Amygdala (tissue), 56 donors: ENCODE measurements at places on chromosomes 6 and 20.

DNA sequence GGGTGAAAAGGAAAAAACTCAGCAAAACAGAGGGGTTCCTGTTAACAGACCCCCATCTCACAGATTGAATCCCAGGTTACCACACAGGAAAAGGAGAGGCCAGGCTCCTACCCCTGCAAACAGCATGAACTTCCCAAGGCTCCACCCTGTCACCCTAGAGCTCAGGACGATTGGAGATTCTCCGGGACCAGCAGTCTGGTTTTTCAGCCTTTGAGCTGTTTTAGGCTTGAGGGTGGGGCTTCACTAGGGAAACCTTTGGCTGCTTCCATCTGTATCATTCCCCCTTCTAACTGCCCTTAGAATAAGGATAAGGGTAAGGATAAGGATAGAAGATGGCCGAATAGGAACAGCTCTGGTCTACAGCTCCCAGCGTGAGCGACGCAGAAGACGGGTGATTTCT, 16.0 kb downstream of the C6orf58 start:
- DNase-seq: no peak

- peak; percentile 21 for DNase-seq
Measured at GRCh38 chr6:128421788-128422187, 98.6 kb downstream of the PTPRK start.

DNA sequence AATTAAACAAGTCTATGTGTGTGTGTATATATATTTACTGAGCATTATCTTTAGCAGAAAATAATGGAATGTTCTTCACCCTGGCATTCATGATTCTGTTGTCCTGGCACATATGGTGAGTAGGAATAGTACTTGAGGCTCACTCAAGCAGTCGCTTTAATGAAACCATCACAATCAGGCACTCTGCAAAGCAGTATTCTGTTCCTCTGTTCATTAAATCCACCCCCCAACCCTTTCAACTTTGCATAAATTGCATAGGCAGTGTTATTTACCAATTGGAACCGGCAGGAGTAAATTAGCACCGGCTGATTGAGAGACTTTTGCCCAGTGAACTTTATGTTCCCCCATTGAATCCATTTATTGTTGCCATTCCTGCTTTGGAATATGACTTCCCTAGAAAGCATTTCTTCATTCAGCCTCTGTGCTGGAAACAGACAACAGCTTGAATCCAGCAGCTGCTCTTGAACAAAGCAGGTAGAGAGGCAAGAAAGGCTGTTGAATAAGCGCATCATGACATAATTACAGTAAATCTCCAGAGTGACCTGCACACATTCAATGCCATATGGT, 268.0 kb upstream of the RNF217 start:
- no peak for DNase-seq

DNA sequence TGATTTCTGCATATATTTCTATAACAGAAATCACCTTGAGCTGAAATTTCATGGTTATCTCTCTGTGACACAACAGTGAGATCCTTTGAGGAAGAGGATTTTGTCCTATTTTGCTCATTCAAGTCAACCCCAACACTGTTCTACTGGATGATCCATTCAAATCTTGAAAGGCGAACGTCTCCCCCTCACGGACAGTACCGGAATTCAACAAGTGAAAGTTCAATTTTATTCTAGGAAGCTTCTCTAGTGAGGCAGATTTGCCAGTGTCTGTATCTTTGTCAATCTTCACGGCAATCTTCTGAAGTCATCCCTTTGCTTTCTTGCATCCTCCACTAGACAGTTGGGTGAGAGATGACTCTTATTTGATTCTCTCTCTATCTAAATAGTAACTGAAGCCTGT, 91.7 kb upstream of the PDE7B start:
- no peak for DNase-seq

DNA sequence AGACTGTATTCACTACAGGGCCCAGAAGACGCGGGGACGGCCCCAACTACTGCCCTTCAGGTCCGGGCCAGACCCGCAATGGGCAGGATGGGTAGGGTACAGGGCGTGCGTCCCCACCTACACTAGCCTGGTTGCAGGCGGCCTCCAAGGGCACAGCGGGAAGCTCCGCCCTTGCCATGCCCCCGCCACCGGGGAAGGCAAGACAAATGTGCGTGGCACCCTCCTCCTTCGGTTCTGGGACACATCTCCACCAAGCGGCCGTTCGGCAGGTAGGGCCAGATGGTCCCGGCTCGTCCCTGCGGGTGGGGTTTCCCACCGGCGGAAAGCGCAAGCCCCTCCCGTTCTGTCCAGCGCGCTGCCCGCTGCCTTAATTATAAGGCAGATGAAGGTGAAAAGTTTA, 5.6 kb downstream of the NXT1 start:
- DNase-seq: no peak

GRCh38 chr6:47455533-47456209, 21.9 kb upstream of the CD2AP start:
- no peak for DNase-seq

- no peak for DNase-seq
Measured at GRCh38 chr20:61303675-61304074, 51.6 kb downstream of the CDH4 start.

DNA sequence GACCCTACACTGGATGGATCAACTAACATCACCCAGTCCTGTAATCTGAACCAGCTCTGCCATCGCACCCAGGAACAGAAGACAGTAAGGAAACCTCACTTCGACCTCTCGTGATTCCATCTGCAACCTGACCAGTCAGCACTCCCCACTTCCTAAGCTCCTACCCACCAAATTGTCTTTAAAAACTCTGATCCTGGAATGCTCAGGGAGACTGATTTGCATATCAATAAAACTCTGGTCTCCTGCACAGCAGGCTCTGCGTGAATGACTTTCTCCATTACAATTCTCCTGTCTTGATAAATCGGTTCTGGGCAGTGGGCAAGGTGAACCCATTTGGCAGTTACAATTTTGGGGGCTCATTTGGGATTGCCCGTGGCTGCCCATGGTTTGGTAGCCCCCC, 18.3 kb upstream of the AGPAT4 start:
- DNase-seq: no peak

DNA sequence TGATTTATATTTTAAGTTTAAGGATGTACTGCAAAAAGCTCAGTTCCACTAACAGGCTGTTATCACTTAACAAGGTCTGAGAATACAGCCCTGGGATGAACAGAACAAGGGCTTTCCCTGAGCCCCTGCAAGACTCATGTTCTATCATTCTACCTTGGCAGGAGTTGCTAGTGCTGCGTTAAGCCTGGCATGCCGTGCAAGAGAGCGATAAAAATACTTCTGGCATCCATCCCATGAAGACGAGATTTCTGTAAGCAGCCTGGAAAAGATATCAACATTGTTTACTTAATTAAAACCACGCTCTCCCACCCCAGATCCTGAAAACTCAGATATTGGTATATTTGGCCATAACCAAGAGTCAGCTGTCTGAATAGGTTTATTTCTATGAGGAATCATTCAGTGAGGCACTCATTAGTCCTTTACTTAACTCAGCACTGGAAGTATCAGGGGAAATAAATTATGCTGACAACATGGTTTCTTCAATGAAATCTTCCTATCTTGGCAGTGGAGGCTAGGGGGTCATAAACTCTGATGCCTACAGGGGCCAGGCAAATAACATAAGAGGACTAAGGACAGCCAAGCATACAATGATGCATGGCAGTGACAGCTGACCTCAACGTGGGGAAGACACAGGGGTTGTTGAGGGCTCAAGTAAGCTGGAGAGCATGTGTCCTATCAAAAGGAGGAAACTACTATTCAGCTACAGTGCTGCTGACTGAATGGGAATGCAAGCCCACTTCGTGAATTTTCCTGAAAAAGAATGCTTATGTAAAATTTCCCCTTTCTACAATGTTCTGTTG, 37.6 kb upstream of the LYRM2 start:
- DNase-seq: no peak

GRCh38 chr6:4413073-4413472, 277.7 kb upstream of the ECI2 start:
- DNase-seq: no peak

DNA sequence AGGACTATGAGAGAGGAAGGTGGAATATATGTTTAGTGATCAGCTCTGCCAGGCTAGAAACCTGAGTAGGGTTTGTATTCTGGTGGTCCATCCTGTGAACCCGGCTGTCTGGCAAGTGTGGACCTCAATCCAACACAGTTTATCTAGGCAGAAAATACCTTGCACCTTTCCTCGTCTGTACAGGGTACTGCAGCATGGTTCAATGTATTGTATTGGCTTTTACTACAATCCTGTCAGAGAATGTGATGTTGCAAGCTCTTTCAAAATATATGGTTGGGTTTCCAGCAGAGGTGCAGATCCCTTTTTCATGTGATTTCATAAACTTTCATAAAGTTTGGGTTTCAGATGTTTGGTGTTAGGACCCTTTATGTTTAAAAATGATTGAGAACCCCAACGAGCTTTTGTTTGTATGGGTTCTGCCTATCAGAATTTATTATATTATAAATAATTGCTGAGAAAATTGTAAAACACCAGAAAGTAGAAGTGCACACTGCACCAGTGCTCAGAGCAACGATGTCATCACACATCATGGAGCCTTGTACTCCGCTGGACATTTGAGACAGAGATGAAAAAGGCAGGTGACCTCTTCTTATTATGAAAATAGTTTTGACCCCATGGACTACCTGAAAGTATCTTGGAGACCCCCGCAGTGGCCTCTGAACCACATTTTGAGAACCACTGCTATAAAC, 106.6 kb downstream of the RTN4IP1 start:
- DNase-seq: no peak

GRCh38 chr20:41650231-41650948, 32.2 kb upstream of the CHD6 start:
- no peak for DNase-seq

- DNase-seq: no peak
Measured at GRCh38 chr6:56350628-56351260, 103.4 kb upstream of the COL21A1 start.

DNA sequence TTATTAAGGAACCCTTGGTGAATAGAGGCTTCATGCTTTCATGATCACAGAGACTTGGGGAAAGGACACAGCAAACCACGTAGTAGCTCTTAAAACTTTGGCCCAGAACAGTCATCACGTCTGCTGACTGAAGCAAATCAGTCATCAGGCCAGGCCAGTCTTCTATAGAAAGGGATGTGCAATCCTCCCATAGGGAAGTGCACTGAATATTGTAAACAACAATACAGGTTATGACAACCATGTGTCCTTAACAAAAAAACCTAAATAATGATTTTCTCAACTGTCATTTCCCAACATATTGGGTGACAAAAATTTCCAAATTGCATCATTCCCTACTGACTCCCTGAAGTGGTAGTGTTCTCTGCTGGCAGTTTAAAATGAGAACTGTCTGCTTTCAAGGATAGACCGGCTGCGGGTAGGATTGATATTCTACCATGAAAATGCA, 388.2 kb upstream of the CITED2 start:
- no peak for DNase-seq

GRCh38 chr6:130697271-130697994, 129.8 kb upstream of the SMLR1 start:
- no peak for DNase-seq

GRCh38 chr6:36563237-36563927, 16.1 kb upstream of the STK38 start:
- DNase-seq: no peak

DNA sequence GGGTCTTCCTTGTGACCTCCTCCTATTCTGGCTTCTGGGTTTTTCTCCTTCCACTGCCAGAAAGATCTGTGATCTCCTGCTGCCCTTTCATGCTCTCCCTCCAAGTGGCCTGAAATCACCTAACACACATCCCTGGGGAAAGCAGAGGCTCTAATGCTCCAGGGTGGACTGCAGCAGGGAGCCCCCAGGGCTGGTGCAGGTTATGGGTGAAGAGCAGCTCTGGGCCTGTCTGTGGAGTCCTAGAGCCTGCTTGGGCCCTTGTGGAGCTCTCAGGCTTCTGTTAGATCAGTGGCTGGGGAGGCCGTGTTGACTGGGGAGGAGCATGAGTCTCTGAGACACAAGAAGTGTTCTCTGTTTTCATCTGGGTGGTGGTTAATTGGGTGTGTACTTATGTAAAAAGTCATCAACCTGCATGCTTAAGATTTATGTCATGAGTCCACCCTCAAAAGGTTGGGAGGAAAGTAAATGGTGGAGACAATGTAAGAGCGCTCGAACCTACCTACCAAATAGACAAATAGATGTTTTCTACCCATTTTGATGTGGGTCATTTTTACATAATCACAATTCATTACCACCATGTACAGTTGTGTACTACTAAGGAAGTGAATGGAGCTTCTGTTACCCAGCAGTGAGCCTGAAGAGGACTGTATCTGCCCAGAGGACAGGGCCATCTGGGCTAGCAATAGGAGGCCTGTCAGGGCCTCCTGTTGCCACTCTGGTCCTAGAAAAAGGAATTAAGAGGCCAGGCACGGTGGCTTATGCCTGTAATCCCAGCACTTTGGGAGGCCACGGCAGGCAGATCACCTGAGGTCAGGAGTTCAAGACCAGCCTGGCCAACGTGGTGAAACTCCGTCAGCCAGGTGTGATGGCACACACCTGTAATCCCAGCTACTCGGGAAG, 32.0 kb upstream of the RNF8 start:
- no peak for DNase-seq

GRCh38 chr20:57723816-57724215, 14.0 kb upstream of the PMEPA1 start:
- no peak for DNase-seq

DNA sequence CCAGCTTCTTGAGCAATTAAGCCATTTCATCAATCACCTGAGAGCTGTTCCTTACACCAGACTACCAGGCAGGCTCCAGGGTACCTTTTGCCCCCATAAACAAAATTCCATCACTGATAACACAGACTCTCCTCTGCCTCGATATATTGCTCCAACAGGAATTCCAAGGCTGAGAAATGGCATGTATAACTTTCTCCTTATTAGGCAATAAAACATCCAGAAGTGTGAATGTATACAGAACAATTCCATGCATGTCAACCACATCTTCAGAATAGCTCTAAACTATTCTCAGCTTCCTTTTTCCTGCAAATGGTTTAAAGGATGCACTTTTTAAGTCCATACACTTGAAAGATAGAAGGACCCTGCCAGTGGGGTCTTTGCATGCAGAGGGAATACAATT, 73.8 kb downstream of the EDN3 start:
- no peak for DNase-seq

GRCh38 chr6:87903323-87903722, 144.3 kb upstream of the SPACA1 start:
- no peak for DNase-seq

GRCh38 chr20:16393836-16394235, 179.4 kb downstream of the KIF16B start:
- DNase-seq: no peak

DNA sequence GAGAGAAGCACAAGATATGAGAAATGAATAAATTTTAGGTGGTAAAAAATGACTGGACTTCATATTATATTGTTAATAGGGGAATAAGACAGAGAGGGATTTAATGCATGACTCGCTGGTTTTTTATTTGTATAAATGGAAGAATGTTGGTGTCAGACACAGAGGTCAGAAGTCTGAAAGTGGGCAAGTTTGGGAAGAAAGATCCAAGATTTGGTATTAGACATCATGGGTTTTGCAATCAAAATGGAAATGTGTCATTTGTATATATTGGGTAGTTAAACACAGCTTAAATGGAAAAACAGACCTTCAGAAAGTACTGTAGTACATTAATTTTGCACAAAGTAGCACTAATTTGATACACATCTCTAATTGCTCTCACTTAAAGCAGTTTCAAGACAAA, 96.2 kb downstream of the EYA4 start:
- no peak for DNase-seq

GRCh38 chr20:64219202-64219601, 36.3 kb upstream of the PCMTD2 start:
- no peak for DNase-seq
